ENCODE measurements at places on chromosomes 4 and X.

GRCh38 chr4:7906171-7906701 is 33.4 kb downstream of the AFAP1 start:
- DNase-seq, result no peak

DNA sequence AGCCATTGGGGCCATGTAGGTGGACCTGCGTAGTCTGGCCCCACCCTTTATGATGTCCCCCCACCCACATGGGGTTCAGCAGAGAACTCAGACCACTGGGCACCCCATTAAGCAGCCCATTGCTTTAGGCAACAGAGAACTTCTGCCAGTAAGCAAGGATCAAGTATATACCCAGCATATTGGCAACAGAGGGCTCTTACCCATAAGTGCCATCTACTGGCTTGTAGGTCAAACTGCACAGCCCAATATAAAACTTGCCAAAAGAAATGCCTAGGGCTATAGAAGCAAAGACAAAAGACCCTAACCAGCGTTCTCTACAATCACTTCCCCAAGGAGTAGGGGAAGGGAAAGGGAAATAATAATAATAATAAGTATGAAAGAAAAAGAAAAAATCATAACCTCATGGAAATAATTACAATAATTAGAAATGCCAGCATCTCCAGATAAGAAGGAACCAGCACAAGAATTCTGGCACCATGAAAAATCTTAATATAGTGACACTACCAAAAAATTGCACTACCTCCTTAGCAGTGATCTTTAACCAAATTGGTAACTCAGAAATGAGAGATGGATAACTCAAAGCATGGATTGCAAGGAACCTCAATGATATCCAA is 1090.7 kb downstream of the FAT4 start:
- DNase-seq, result peak; percentile 1

DNA sequence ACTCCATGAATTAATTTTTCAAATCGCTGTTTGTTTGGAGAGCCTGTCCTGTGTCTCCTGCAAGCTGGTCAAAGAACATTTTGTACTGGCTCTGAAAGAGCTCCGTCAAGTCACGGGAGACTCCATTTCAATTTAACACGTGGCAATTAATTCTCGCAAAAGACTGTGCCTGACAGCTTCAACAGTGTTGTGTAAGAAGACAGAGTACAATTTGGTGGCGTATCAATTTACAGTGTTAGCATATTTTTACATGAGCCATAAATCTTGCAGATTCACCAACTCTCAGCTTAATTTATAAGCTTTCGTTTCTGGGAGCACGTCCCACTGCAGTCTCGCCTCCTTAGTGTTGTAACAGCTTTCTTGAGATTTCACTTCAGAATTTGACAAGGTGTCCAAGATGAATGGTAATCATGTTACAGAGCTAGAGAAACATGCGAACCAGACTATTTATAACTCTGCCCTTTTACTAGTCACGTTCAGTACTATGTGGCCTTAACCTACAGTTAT is 70.8 kb downstream of the RWDD4 start:
- no peak for DNase-seq

- no peak for DNase-seq
These were observed 69.3 kb upstream of the LDB2 start for GRCh38 chr4:16967722-16968121.

DNA sequence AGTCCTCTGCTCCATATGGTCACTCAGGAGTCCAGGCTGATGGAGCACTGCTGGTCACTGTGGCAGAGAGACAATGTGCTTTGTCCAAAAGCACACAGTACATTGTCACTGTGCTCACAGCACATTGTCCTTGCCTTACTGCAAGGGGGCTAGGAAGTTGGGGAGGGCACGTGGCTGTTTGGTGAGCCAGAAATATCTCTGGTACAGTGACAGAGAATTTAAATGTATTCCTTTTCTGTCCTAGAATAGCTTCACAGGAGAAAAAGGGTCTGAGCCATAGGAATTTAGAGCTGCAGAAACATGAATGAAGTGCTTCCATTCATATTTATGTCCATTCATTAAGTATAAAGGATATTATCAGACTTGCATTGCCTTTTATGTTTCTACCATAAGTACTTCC is 110.8 kb upstream of the TRIM2 start:
- no peak for DNase-seq

Measured in suppressor macrophage treated with lipopolysaccharide for 4 hours (primary cell).